ENCODE measurements at places on chromosomes 5 and 9.

GRCh38 chr5:124740071-124740470 is 6.4 kb downstream of the ZNF608 start:
- no peak for DNase-seq

GRCh38 chr9:105053209-105053652 is 125.3 kb upstream of the ABCA1 start:
- DNase-seq = peak; percentile 98

DNA sequence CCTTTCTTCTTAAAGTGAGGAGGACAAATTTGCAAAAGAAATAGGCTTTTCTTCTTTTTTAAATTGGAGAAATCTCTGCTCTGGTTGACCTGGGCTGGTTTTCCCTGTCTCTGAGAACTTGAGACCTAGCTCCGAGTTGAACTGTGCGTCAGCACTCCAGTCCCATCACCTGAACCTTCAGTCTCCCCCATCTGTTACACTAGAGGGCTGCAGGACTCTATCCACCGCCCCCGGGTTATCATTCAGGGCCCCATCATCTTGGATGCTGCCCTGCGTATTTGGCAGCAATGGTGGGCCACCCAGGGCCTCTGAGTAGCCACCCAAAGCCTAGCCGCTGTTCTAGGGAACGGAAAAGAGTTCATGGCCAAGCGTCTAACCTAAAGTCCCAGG is 2.5 kb downstream of the FOXE1 start:
- DNase-seq = no peak

GRCh38 chr9:133351908-133352634 is 4.1 kb downstream of the RPL7A start:
- DNase-seq = peak; percentile 71

DNA sequence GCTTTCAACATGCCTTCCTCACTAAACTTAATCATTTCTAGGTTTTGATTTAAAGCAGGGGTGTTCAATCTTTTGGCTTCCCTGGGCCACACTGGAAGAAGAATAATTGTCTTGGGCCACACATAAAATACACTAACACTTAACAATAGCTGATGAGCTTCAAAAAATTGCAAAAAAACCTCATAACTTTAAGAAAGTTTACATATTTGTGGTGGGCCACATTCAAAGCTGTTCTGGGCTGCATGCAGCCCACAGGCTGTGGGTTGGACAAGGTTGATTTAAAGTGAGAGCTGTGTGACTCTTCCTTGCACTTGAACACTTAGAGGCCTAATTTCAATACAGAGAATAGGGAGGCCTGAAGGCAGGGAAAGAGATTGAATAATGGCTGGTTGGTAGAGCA is 598.3 kb downstream of the EFNA5 start:
- DNase-seq = peak; percentile 29

- DNase-seq = peak; percentile 1
Measured at GRCh38 chr9:11702548-11702947, 990.6 kb upstream of the TYRP1 start.

- DNase-seq = no peak
Measured at GRCh38 chr5:79699763-79700400, 10.2 kb downstream of the CMYA5 start.

DNA sequence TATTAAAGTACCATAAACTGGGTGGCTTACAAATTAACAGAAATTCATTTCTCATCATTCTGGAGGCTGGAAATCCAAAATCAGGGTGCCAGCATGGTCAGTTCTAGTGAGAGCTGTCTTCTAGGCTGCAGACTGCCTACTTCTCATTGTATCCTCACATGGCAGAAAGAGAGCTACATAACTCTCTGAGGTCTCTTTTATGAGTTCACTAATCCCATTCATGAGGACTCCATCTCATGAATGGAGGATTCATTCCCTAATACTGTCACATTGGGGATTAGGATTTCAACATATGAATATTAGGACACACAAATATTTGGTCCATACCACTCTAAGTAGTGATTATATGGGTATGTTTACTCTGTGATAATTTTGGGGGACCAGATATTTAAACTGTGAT is 84.0 kb downstream of the ERP44 start:
- DNase-seq = no peak

GRCh38 chr5:67221487-67222242 is 25.1 kb upstream of the CD180 start:
- no peak for DNase-seq

GRCh38 chr5:150672237-150672883 is 11.3 kb downstream of the MYOZ3 start:
- DNase-seq = no peak

- peak; percentile 69 for DNase-seq
Measured at GRCh38 chr9:104009826-104010225, 84.3 kb upstream of the SMC2 start.

- DNase-seq = no peak
Measured at GRCh38 chr9:133578524-133579441, 30.4 kb downstream of the FAM163B start.

DNA sequence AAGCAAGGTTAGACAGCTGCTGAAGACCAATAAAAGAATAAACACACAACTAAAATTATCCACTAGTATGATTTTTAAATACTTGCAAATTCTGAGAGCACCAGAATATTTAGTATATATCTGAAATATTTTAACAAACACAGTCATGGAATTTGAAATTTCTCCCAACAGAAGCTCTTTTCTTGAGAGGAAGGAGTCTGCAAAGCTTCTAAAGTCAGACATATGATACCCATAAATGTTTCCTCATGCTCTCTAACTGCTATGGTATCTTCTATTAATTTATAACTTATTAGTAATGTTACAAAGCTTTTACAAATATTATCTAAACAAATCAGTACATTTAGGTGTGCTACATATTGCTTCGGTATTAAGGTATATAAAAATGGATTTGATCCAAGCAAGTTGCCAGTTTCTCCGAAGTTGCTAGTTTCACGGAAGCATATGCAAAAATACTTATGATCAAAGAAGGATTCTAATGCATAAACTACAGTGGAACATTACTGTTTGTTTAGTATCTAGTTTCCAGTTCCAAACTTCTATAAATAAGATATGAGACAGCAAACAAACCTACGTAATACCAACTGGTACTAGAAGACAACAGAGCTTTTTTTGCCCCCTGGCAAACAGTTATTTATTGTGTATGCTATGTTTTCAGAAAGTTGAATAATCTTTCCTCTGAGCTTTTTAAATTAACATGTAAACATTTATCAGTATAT is 22.0 kb downstream of the FNIP1 start:
- no peak for DNase-seq

DNA sequence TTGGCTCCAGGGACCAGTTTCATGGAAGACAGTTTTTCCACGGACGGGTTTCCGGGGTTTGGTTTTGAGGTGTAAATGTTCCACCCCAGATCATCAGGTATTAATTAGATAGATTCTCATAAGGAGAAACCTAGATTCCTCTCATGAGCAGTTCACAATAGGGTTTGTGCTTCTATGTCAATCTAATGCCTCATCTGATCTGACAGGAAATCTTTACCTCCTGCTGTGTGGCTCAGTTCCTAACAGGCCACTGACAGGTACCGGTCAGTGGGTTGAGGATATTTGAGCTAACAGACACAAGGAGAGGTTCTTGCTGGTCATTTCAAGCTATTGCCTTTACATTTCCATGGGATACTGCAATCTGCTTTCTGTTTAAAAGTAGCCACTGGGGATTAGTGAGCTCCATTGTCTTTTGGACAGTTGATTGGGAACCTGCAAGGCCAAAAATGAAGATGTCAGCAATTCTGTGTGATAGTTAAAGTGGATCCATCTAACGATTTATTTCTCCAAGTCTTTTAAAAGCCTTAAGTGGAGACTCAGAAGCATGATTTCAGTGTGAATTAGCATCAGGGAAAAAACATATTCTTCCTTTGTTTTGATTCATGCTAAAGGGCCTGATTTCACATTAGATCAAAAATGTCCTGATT is 38.6 kb downstream of the MRPS30 start:
- no peak for DNase-seq

DNA sequence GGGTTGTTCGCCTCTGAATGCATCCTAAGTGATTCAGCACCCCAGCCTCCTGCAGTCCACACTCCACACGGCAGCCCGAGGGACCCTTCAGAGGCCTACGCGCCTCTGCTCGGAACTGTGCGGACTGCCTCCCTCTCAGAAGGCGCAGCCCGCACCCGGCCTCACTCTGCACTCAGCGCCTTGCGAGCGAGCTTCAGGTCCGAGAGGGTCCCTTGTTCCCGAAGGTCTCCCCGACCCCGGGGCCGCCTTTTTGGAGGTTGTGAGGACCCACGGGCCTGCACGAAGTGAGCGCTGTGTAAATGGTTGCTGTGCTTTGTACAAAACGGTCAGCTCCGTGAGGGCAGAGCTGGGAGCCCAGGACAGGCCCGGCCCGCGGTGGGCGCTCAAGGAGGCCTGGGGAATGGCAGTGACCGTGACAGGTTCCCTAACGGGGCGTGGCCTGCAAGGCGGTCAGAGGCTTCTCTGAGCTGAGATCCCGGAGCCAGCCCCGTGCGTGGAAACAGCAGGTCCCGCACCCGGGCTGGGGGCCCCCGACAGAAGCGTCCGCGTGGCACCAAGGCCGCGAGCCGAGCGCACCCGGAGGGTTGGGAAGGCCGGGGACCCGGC is 698 bp upstream of the CACNA1B start:
- no peak for DNase-seq

DNA sequence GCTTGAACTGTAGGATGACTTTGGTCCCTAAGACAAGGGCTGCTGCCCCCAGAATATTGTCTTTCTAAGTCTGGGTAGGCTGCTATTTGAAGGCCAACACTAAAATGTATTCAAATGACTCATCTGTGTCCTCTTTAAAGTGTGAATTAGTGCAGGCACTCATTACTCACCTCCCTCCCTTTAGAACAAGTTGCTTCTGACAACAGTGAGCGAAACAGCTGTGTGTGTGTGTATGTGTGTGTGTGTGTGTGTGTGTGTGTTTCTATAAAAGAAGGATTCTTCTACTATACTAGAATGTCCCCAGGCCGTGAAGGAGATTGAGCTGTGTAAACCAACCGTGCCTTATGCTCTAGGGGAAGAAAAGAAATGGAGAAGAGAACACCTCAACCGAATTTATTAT is 1337.2 kb downstream of the PTPRD start:
- DNase-seq = no peak

DNA sequence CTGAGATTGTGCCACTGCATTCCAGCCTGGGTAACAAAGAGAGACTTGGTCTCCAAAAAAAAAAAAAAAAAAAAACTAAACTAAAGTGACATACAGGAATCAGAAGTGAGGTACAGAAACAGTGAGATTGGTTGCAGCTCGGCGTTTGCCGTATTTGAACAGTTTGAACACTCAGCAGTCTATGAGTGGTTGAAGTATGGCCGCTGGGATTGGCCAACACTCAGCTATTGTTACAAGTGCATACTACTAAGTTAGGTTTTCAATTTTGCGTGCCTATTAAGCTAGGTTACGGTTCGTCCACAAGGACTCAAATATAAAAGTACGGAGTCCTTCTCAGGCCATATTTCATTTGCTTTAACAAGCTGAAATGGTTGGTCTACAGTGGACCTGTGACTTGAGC is 3.3 kb upstream of the TSC1 start:
- no peak for DNase-seq
